ENCODE measurements at places on chromosomes 5 and 9.

GRCh38 chr5:53950621-53951020 is 359.8 kb downstream of the ARL15 start:
- no peak for DNase-seq

GRCh38 chr9:133371261-133371711 is 4.6 kb downstream of the SURF4 start:
- DNase-seq = peak; percentile 38

- no peak for DNase-seq
Observed at GRCh38 chr9:77435688-77436087, 212.4 kb downstream of the GNA14 start.

DNA sequence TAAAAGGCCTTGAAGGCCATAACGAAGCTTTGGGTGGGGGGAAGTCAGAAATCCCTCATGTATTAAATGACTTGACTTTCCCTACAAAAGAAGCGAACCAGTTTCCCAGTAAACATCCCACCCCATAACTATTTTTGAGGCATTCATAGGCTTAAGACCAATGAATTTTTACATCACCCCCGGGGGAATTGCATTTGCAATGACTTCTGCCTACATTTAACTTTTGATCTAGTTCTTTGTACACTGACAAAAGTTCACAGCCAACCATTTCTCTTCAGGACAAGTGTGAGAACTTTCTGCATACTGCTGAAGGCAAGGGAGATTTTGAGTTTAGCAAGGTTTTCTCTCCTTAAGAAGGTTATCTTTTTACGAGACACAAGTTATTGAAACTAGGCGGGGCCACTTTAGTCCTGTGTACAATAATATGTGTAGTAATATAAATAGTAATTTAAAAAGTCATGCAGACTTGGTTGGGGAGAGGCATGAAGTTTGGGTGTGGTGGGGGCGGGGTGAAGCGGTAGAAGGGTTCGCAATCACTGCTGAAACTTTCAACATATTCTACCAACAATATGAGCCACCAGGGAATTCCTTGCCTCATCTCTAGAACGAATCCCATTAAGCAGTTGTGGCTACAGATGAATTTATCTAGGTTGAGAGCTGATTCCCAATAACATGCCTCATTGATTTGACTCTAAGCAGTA is 2.5 kb downstream of the TJP2 start:
- peak; percentile 41 for DNase-seq

DNA sequence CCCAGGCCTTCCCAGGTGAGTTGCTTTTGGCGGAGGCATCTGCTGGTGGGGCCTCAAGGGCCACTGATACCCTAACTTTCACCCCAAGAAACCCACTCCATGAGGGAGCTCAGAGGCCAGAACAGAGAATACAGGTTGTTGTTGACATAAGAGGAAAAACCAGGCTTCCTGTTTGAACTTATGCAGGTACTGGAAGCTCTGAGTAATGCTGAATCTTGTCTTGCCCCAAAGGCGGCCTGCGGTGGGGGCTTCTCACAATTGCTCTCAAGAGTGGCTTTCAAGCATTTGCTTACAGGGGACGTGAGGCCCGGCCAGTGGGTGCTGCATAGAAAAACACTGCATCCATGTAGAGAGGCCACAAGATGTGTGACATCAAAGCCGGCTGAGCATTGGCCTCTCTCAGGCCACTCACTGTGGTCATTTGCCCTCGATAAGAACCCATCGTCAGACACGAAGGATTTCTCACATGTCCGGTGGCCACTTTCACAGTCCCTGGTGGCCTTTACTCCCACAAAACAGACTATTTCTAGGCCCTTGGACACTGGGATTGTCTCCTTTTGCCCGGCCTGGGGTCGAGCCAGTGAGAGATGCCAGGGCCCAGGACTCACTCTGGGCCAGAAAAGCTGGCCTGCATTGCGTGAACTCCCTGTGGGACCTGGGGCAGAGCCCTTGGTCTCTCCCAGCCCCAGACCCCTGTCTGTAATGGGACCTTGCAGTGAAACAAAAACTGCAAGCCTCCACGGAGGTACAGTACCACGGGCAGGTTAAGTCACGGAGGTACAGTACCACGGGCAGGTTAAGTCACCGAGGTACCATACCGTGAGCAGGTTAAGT is 34.5 kb upstream of the TCF7 start:
- DNase-seq = no peak

- no peak for DNase-seq
Observed at GRCh38 chr5:74268297-74268696, 372.2 kb downstream of the ENC1 start.

DNA sequence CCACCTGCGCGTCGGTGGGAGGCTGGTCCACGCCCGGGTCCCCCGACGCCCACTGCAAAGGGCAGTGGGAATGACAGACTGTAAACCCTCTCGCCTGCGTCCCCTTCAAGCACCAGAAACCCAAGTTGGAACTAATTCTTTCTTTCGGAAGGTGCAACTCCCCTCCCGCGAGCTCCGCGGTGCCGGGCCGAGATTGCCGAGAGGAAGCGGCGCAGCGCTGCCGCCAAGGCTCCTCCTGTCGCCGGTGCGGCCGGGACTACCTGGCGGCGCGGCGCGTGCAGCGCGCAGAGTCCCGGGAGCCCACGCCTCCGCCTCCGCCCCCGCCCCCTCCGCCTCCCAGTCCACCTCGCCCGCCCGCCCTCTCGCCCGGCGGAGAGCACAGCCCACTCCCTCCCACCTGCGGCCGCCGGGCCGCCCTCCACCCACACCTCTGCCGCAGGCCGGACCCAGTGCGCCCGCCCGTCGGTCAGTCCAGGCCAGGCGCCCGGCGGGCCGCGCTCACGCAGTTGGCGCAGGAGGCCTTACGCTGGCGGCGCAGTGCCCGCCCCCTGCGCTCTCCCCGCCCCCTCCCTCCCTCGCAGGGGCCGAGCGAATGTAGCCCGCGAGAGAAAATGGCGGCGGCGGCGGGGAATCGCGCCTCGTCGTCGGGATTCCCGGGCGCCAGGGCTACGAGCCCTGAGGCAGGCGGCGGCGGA is at the start of gene MAP3K1:
Gene MAP3K1, plus strand, starts transcription at position 587 of the 695 bp plus-strand sequence. Its CDS starts 25 bp downstream, at position 612.
- DNase-seq = peak; percentile 85

- DNase-seq = no peak
Observed at GRCh38 chr5:66410122-66410521, 186.1 kb upstream of the MAST4 start.

GRCh38 chr9:88197016-88197415 is 58.7 kb upstream of the SPATA31C2 start:
- DNase-seq = no peak

- DNase-seq = no peak
Observed at GRCh38 chr5:175351126-175351525, 92.9 kb downstream of the DRD1 start.

DNA sequence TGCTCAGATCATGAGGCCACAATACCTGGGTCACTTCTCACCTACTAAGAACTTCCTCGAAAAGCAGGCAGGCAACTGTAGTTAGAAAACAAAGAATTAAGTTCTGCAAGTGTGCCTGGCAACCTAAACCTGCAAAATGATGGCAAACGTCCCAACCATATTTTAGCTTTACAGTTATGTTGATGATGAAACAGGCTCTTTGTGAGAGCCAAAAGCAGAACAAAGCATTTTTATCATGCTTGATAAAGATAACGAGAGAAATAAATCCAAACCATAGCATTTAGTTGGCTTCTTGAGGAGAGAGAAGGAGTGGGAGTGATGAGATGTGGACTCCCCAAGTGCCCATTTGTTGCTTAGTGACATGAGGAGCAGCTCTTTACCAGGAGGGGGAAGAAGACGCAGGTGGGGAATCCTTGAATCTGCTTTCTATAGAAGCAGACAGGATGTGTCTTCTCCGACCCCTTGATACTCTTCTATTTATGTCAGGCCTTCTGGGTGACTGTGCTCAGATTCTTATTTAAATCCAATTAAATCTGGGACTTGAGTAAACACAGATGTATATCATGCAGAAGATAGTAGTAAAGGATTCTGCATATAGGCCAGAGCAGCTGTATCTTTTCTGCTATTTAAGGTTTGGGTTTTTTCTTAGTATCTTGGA is 221.2 kb downstream of the TMEM167A start:
- no peak for DNase-seq

- peak; percentile 3 for DNase-seq
Observed at GRCh38 chr5:115184770-115185169, 15.1 kb upstream of the TRIM36 start.

DNA sequence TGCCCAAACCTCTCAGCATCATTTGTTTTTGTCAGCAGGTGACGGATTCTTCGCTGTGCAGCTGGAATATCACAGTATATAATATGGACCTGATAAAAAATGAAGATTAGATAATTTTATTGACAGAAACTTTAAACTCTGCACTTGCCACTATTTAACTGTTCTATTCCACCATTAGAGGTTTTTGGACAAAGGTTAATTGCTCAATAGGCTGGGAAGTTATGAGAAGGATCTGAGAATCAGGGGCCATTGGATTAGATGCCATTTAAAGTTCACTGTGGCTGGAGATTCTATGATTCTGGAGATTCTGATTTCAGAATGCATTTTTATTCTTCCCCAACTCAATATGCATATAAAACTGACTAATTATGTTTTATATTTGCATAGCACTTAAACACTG is 59.8 kb upstream of the ANXA1 start:
- DNase-seq = no peak

DNA sequence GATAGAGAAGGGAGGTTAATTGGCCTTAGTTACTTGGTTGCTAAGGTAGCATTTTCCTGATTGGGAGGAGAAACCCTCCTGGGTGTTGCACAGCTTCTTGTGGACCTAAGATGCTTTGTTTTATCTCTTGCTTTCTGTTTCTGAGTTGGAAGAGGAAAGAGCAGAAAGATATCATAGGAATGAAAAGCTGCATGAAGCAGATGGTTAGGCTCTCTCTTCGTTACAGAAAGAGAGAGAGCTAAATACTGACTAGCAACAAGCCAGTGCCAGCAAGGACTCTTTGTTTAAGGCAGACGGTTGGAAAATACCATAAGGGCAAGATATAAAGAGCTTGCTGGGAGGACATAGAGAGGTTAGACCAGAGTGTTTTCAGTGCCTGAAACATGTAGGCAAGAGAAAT is 103.1 kb downstream of the ATG10 start:
- DNase-seq = no peak

DNA sequence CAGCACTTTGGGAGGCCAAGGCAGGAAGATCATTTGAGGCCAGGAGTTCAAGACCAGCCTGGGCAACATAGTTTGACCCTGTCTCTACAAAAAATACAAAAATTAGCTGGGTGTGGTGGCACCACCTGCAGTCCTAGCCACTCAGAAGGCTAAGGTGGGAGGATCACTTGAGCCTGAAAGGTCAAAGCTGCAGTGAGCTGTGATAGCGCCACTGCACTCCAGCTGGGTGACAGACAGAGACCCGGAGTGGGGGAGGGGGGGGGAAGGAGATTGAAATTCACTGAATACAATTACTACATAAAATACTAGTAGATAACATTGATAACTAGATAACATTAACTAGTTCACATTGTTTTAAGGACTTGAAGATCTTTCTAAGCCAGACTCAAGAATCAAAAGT is 345.6 kb downstream of the BNC2 start:
- no peak for DNase-seq

- no peak for DNase-seq
Observed at GRCh38 chr5:173498286-173498685, 118.2 kb downstream of the BOD1 start.

GRCh38 chr9:70085241-70085640 is 41.6 kb downstream of the MAMDC2 start:
- DNase-seq = no peak

DNA sequence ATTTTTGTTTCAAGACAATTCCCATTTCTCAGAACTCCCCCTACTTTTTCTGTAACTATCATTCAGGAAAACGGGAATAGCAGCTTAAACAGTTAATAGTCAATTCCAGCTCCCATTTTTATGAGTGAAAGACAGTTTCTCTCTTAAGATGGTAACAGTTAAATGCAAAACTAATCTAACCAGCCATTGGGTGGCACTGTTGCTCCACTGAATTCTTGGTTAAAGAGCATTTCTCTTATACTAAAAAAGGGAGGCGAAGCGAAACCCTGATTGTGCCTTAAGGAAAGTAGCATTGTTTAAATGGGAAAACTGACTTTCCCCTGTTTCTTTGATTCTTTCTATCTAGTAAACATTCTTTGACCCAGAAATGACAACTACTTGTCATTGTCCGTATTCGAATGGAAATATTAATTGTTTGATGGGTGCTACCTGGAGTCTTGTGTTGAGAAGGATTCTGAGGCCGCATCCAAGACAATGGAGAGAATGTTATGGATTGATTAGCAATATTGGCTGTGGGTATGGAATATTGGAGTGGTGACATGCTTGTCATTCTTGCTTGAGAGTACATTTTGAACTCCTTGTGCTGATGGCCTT is 507.8 kb downstream of the MAT2B start:
- DNase-seq = peak; percentile 64

DNA sequence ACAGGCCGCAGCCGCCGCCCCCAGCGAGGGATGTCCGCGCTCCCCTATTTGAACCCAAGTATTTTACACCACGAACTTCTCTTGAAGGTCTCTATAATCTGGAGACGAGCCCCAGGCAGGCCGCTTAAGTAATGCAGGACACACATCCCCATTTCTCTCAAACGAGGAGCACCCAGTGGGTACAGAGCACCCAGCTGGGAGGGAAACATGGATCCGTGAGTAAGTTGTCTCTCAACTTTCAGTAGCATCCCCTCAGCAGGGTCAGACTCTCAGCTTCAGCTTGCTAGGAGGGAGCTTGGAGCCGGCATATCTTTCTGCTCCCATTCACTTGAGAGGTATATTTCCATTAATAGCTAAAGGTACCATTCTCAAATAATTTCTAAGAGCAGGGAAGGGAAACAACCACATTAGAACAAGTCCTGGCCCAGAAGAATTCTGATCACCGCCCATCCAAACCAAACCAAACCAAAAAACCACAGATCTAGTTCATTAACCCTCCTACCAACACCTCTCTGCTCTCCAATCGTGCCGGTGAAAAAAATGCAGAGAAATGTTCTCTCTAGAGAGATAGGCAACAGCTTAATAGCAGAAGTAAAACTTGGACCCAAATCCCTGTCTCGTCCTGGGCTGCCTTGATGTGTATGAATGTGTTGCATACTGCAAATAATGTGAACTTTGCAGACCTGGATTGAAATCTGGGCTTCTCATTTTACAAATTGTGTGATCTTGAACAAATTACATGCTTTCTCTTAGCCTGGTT is 910 bp downstream of the TDRD7 start:
- DNase-seq = no peak

GRCh38 chr5:148623741-148624140 is 30.6 kb downstream of the HTR4 start:
- no peak for DNase-seq

DNA sequence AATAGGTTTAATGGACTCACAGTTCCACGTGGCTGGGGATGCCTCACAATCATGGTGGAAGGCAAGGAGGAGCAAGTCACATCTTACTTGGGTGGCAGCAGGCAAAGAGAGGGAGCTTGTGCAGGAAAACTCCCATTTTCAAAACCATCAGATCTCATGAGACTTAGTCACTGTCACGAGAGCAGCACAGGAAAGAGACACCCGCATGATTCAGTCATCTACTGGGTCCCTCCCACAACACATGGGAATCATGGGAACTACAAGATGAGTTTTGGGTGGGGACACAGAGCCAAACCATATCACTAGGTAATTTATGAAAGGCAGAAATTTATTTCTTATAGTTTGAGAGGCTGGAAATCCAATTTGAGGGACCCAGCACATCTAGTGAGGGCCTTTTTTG is 40.0 kb downstream of the MTREX start:
- DNase-seq = peak; percentile 26

GRCh38 chr9:84374516-84374915 is 34.0 kb upstream of the SLC28A3 start:
- no peak for DNase-seq
